ENCODE measurements at places on chromosomes 4 and X.

DNA sequence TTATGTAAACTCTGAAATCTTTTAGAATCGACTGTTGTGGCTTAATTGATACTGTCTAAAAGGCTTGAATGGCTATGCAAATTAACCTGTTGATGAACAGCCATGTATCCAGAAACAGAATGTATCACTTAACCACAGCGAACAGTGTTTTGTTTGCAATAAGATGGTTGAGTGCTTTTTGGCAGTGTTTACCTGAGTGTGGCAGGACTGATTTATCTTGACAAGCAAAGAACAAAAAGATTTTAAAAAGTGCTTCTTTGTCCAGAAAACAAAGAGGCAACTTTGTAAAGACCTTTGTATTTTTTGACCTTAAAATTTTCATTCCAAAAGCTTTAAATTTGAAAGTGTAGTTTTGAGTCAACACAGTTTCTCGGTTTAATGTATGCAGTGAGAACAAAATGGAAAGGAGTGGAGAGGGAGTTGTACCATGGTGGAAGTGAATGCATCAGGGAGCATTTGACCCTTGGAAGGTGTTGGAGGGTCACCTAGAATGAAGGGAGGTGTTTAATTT lies 18.0 kb downstream of the ARHGAP10 start:
- DNase-seq = no peak

- no peak for DNase-seq
These were observed 657.4 kb downstream of the SPRY1 start for GRCh38 chr4:124053872-124054538.

GRCh38 chrX:22033818-22034217 lies 1.7 kb downstream of the PHEX start:
- no peak for DNase-seq

- no peak for DNase-seq
These were observed 204.7 kb upstream of the GABRA2 start for GRCh38 chr4:46594661-46595060.

DNA sequence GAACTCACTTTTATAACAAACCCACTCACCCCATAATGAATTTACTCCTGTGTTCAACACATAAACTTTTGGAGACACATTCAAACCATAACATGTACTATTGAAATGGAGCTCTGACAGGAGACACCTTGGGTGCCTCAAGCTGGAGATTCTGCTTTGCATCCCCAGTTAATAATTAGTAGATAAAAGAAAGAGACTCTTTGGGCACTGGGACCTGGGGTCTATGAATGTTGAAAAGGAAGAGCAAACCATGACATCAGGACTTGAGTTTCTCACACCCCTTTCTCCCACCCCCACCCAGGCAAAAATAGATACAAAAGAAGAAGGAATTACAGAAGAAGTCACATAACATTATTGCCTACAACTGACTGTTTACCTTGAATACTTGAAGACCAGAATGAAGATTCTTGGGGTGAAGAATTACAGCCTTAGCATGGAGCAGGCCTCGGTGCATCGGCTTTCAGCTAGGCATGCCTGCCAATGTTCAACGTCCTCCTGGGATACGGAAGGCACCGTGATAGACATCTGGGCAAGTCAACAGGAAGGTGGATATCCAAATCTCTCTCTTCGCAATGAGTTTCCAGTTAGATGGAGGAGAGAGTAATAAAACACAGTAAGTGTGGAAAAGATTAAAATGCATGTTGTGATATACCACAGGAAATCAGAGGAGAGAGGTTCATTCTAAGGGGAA lies 316.0 kb downstream of the TRIML1 start:
- DNase-seq = no peak

DNA sequence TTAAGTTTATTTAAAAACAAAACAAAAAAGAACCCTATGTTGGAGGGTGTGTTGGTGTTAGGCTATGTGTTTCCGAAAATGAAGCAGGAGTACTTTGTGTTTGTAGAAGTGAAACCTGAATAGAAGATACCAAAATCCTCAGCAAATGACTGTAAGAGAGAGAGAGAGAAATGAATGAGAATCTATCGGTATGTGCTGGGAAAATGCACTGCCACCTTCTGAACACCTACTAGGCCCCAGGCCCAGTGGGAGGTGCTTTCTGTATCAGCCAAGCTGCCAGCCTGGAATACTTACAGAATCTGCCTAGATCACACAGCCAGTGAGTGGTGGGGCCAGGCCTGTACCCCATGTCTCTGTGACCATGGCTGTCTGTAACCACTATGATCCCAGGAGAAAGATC lies 14.9 kb upstream of the PIM2 start:
- DNase-seq = no peak

DNA sequence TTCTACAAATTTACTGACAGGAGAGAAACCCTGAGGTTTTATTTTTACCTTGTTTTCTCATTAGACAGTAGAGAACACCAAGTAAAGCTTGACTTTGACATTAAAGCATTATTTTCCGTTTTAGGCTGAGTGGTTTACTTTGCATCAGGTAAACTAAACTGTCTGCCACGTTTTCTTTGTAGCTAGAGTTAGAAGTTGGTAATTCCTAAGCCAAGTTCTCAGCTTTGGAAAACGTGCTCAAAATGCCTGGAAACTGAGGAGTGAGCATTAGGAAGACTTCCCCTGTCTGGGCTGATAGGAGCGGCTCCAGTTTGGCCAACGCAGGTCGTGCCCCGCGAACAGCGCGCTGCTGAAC lies 819 bp downstream of the PDLIM3 start:
- DNase-seq = no peak

DNA sequence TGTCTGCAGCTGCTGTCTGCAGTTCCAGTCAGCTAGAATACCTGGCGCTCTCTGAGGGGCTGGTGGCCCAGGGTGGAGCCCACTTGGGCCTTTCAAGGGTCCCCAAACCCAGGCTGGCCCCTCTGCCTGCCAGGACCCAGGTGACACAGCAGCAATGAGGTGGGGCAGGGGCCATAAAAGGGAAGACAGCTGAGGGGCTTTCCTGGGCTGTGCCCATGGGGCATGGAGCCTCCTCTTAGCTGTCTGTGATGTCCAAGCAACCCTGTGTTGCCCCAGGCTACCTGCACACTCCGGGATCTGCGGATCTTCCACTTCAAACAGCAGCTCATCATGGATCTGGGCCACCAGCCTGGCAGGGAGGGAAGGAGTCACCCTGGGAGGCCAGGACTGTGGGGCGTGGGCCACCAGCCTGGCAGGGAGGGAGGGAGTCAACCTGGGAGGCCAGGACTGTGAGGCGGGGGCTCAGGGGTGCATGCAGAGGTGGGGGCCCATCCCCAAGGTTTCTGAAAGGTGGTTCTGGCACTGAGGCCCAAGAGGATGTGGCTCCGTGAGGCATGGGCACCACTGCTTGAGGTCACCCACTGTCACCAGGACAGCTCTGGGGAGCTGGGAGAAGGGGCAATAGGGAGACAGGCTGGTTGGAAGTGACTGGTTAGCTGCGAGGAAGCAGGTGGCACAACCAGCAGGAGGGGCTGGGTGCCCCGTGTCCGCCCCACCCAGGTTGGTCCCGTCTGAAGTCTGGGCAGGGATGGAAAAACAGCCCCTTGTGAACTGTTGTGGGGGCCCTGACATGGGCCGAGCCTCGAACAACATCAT lies 16.3 kb downstream of the NAT8L start:
- no peak for DNase-seq

DNA sequence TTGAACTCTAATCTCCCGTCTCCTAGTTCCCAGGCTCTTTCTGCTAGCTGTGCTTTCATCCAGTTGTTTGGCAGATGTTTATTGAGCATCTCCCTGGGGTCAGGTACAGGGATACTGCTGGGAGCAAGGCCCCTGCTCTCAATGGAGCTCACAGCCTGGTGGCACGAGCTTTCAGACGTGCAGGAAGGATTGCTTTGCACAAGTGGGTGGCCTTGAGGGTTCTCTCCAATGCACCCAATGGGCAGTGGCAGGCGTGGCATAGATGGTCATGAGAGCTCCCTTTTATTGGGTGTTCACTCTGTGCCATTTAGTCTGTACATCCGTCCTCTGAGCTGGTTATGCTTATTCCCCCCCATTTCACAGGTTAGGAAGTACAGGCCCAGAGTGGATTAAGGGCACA lies 235.2 kb downstream of the EVC2 start:
- DNase-seq = no peak

- no peak for DNase-seq
These were observed 73.9 kb downstream of the VCX3A start for GRCh38 chrX:6460893-6461490.

GRCh38 chrX:96906741-96907140 lies 23.0 kb downstream of the RPA4 start:
- no peak for DNase-seq

- no peak for DNase-seq
These were observed 460.5 kb downstream of the CENPC start for GRCh38 chr4:67084783-67085182.

DNA sequence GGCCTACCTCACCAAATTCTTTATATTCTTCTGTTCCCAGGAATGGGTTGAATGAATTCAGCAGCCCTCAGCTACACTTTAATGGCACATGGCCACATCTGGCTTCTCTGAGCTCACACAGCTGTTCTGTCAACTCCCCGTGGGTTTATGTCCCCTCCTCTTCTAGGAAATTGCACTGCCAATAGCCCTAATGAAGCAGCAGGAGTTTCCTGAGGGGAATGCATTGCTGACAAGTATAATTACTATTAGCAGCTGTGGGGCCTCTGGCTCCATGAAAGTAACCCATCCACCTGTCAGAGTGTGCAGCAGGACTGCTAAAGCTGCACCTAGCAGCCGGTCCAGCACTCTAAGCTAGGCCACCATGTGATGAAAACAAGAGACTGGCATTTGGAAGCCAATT lies 50.3 kb downstream of the FTHL17 start:
- DNase-seq = no peak

GRCh38 chr4:100070868-100071267 lies 119.4 kb downstream of the DDIT4L start:
- no peak for DNase-seq

DNA sequence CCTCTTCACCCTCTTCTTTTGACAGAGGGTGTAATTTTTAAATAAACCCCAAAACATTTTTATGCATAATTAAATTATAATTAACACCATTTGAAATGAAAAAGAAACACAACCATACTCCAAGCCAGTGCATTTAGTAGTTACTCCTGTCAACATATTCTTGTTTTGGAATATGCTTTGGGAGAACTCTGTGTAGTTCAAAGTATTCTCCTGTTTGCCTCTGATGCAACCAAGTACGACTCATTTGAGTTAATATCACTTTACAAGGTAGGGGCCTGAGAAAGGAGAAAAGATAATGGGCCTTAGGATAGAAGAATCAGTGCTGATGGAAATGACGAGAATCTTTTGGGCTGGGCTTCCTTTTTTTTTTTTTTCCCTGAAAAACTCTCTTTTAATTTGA lies 2.7 kb downstream of the PTPN13 start:
- no peak for DNase-seq

DNA sequence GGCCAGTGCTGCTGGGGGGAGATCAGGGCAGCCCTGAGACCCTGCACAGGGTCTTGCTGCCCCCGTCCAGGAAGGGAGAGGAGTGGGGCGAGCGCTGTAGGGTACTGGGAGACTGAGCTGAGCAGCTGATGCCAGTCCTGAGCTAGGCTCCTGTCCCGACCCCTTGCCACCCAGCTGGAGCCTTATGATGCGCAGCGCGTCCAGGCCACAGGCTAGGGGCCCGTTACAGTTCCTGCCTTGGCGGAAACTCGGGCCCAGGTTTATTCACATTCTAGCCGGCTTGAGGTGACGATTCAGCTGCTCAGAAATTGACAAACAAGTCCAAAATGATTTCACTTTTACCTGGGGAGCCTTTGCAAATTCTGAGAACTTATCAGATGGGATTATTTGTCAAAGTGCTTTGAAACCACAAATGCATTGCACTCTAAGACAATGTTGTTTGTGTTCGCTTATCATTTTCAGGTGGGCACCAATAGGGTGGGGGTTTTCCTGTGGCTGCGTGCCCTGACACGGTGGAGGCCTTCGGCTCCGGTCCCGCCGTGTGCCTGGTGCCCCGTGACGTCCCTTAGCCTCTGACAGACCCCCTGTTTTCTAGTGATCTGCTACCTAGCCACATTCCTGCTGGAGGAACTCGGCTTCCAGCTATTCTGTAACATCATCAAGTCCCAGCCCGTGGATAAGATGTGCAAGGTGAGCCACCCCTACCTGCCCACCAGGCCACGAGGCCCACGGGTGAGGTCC lies 18.9 kb downstream of the CFAP99 start:
- no peak for DNase-seq

DNA sequence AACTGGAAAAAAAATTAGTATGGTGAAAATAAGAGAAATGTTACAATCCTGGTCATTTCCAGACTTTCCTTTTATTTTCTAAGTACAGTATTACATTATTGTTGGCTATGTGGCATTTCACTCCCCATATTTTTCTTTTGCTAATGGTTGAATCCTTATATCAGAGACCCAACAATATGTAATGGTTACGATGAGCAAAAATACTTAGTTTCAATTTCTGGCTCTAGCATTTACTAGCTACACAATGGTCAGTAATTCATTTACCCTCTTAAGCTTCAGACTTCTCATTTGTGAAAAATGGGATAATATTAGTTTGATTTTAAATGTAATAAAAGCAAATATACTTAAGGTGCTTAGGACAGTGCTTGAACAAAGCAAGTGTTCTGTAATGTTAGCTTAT lies 942.9 kb upstream of the PABPC4L start:
- DNase-seq = no peak

DNA sequence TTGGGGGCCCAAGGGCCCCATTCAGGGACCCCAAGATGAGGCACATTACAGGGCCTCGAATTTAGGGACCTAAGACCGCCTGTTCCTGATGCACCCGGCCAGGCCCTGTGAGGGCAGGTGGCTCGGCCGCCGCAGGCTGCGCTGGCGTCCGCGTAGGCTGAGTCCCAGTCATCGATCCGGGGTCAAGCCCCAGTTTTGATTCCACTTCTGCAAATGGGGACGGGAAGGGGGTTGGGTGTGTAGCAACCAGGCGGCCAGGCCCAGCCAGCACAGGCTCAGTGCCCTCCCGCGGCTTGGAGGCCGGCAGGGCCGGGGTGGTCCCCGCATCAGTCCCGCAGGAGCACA lies 327 bp downstream of the PNPLA4 start:
- DNase-seq = no peak

DNA sequence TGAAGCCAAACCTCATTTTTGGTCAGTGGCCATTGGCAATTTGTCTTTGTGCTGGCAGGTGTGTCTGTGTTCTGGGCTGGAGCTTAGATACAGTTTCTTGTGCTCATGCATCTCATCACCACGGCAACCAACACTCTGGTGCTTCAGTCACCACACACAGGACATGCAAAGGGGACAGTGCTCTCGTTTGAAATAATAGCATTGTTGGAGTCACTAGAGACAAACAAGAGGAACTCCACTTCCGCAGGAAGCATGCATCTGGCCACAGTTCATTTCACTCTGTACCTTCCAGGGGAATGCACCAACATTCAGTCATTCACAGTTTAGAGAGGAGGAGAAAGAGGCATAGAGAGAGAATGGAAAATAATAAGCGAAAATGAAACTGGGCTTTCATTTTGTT lies 267.4 kb downstream of the ANK2 start:
- no peak for DNase-seq

DNA sequence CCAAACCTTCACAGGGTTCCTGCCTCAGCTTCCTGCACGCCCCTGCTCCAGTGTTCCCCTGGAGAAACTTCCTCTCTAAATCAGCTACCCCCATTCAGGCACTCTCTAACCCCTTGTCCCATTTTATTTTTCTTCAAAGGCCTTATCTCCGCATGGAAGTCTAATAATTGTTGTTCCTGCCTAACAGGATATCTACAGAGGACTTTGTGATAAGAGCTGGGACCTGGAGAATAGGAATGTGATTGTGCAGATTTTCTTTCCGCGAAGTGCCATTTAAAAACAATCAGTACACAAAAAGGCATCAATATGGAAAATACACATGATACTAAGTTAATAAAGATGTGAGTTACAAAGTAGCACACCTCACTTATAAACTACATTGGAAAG lies 32.6 kb downstream of the LDB2 start:
- no peak for DNase-seq

GRCh38 chr4:122041312-122041711 lies 89.5 kb upstream of the TRPC3 start:
- no peak for DNase-seq
